ENCODE measurements at places on chromosomes 11 and 22. TPM values are rescaled to one million over a fixed set of nuclear protein-coding genes. Genes with fewer than 3 reads are reported as not detected.
A peak's percentile ranks its signal among the peaks of the same experiment; 100 is the strongest.

The C11orf91 gene
- not detected for total RNA-seq

- H3K4me1 ChIP-seq = no peaks in the 10 kb centered on the region
- H3K27me3 ChIP-seq = no peaks in the 10 kb centered on the region
These were observed 869.4 kb downstream of the DLG2 start for GRCh38 chr11:84757711-84758110.

The LRRC4C gene
- total RNA-seq = 1.5 TPM

DNA sequence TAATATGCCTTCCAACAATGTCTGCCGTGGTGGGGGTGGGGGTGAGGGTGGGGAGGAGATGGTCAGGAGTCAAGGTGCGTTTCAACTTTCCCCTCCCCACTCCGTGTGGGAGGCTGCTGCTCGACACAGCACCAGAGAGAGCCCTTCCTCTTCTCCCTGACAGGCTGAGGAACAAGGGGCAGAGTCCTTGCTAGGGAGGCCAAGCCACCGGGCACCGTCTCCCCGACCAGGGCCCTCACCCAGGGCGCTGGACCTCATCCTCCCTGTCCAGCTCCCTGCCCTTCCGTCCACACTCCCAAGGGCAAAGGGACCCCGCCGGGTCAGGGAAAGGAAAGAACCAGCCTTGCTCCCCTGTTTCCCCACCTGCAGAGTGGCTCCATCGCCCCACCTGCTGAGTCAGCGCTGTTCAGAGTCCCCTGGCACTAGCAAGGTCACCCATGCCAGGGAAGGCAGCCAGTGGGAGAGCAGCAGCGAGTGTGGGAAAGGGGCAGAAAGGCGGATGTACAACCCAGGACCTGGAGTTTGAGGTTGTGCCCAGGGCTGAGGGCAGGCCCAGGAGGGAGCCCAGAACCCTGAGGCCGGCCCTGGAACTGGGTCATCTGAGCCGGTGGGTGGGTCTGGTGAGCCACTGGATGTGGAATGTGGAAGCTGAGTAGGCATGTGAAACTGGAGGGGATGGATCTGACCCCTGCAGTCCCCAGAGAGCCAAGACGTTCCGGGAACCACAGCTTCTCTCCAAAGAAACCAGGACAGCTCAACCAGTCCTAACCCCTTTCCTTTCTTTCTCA is 47.2 kb downstream of the BUD13 start:
- H3K4me1 ChIP-seq = no peaks in the 10 kb centered on the region
- DNase-seq = peak; percentile 20
- H3K27me3 ChIP-seq = no peaks in the 10 kb centered on the region
- no peak overlapping the region for H3K27ac ChIP-seq
- H3K36me3 ChIP-seq = no peaks in the 10 kb centered on the region

GRCh38 chr11:35932681-35933319 is 11.1 kb upstream of the LDLRAD3 start:
- DNase-seq = no peak
- no peak overlapping the region for H3K27ac ChIP-seq
- H3K27me3 ChIP-seq = no peaks in the 10 kb centered on the region
- H3K4me3 ChIP-seq = no peak overlapping the region
- no peaks in the 10 kb centered on the region for H3K36me3 ChIP-seq
- no peaks in the 10 kb centered on the region for H3K4me1 ChIP-seq
